NCI-H748 treated with DMSO at 0.1 percent for 48 hours (cell line): ENCODE measurements at places on chromosomes 6 and 20.

GRCh38 chr20:32457479-32457986, 99.4 kb downstream of the ASXL1 start:
- DNase-seq = no peak

GRCh38 chr20:47950124-47950912, 165.0 kb upstream of the SULF2 start:
- peak; percentile 22 for DNase-seq

GRCh38 chr20:52783769-52784168, 188.4 kb upstream of the TSHZ2 start:
- no peak for DNase-seq

DNA sequence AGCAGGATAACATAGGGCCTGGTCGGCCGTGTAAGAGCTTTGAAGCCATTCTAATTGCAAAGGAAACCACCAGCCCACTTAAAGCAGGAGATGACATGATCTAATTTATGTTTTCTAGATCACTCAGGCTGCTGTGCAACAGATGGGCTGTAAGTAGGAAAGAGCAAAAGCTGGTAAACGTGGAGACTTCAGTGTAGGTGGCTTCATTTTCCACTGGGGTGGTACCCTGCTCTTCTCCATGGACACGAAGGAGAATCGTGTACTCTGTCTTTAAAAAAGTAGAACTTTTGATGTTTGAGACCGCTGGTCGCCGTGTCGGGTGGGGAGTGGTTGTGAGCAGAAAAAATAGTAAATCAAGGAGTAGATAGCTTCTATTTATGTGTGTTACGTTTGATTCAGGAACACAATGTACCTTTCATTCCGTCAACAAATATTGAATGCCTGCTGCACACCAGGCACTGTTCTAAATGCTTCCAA, 6.4 kb downstream of the CASS4 start:
- no peak for DNase-seq

GRCh38 chr20:51637241-51637640, 94.7 kb upstream of the NFATC2 start:
- DNase-seq = no peak

DNA sequence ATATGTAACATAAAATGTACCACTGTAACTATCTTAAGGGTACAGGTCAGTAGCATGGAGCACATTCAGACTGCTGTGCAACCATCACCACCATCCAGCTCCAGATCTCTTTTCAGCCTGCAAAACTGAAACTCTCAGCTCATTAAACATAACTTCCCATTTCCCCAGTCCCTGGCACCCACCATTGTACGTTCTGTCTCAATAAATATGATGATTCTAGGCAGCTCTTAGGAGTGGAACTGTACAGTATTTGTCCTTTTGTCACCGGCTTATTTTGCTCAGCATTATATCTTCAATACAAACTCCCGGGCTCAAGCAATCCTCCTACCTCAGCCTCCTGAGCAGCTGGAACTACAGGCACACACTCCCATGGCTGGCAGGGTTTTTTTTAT, 1.5 kb downstream of the ZC3H12D start:
- DNase-seq = no peak

- DNase-seq = no peak
Observed at GRCh38 chr6:24779416-24780016, 4.8 kb downstream of the GMNN start.

DNA sequence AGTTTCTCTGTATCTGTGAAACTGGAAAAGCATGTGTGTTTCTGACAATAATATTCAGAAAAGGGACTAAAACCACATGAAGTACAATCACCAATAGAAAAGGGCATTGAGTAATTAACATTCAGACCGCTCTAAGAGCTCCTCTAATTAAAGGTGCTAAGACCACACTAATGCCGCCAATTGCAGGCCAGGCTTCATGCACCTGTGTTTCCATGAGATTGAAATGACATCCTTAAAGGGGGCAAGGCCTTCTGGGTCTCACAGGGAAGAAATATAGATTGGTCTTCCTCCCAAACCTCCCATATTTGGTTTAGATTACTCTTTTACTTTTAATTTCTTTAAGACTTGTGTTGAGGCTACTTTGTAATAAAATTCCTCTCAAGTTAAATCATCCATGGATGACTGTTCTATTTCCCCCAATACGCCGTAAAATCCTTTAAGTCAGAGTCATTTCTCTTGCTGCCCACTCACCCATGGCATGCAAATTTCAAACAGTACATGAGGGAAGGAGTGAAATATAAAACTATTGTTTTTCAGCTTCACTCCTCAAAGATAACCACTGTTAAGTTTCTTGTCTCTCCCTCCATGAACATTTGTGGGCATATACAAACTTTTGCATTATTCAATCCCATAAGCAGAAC, 110.6 kb downstream of the UBE3D start:
- no peak for DNase-seq

DNA sequence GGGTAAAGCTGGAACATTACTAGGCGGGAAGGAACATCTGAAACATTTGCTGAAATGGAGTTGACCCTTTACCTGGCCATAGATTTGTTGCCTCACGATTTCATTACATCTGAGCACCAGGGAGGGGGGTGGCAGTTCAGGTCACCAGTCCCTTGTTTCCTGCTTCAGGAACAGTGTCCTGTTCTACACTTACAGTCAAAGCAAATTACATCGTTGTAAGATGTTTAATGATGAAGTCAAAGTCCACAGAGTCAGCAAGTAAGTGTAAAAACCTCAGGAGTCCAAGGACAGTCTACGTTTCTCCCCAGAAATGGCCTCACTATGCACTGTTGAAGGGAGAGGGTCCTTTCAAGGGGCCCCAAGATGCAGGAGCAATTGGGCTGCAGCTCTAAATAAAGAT, 8.9 kb upstream of the MICB start:
- DNase-seq = no peak

- no peak for DNase-seq
Observed at GRCh38 chr6:151544453-151544852, 50.6 kb downstream of the CCDC170 start.

GRCh38 chr20:35091816-35092523, 637 bp downstream of the TRPC4AP start:
- no peak for DNase-seq

DNA sequence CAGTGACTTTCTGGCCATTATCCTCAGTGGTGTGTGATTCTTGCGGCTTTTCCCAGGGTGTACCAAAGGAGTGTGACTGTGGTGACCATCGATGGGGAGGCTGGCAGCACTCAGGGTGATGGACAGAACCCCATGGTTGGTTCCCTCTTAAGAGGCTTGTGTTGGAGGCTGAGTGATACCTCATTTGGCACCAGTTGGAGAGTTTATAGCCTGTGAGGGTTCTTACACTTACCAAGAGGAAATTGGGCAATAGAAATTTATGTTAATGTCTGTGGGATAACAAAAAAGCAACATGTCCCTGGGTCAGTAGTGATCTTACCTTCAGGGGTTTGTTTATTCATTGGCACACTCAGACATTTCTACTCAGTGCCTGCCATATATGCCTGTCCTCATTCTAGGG, 37.2 kb downstream of the DAAM2 start:
- DNase-seq = no peak

GRCh38 chr20:47574616-47575364, 73.1 kb downstream of the NCOA3 start:
- no peak for DNase-seq

GRCh38 chr6:151010071-151010470, 144.6 kb downstream of the MTHFD1L start:
- DNase-seq = no peak

GRCh38 chr6:11317885-11318771, 85.7 kb upstream of the NEDD9 start:
- DNase-seq = peak; percentile 7

GRCh38 chr6:26502165-26502564, 2.1 kb downstream of the BTN1A1 start:
- DNase-seq = peak; percentile 25

DNA sequence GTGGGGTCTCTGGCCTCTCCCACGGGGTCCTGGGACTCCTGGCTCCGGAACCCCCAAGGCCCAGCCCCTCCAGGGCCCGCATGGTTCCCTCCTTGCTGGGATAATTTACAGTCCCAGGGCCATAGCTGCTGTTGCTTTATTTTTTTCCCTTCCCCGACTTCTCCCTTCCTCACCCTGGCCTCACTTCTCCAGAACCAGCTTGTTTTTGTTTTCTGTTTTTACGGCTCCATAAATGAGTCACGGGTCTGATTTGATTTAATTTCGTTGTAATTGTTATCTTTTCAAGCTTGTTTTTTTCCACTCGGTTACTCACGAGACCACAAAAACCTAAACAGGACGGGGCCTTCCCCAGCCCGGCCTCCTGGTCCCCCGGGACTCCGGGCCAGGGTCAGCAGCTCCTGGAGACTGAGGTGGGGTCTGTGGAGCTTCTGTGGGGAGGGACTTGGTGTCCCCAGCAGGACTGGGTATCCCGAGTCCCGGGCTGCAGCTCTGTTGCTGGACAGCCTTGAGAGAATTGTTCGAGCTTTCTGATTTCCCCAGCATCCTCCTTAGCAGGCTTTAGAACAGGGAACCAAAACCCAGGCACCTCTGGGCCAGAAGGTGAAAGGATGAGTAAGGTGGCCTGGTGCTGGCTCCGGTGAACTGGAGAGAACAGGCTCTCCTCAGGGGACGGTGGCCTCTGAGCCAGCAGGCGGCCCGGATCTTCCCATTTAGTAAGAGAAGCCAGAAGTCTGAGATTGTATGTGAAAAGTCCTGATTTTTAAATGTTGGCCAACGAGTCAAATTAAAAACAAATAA, 94.9 kb downstream of the CEBPB start:
- no peak for DNase-seq

GRCh38 chr20:19498756-19499155, 259.3 kb upstream of the RIN2 start:
- no peak for DNase-seq

GRCh38 chr20:20399531-20400500, 31.9 kb downstream of the INSM1 start:
- no peak for DNase-seq
